ENCODE measurements at places on chromosomes 1 and 21.

GRCh38 chr1:167994560-167994959, 57.7 kb upstream of the MPC2 start:
- no peak for DNase-seq

DNA sequence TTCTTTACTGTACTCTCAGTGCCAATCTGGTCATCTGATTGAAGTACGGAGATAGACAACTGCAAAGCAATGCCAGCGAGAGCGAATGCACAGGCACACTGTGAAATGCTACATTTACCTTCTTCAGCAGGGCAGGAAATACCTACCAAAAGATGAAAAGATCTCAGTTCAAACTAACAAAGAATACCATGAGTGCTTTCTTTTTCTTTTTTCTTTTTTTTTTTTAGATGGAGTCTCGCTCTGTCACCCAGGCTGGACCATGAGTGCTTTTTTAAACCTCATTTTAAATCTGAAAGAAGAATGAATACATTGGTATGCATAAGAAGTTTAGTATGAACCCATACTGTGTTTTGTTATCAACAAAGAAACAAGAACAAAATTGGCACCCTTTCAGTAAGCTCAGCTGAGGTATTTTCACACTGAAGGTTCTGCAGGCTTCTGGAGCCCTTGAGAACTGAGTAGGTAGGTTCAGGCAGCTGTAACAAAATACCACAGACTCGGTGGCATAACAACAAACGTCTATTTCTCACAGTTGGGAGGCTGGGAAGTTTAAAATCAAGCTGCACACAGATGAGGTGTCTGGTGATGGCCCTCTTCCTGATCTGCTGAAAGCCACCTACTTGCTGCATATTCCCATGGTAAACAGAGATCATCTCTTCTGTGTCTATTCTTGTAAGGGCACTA, 1.7 kb upstream of the CHI3L2 start:
- no peak for DNase-seq

GRCh38 chr1:19981507-19982312, 2.3 kb upstream of the PLA2G2A start:
- no peak for DNase-seq

DNA sequence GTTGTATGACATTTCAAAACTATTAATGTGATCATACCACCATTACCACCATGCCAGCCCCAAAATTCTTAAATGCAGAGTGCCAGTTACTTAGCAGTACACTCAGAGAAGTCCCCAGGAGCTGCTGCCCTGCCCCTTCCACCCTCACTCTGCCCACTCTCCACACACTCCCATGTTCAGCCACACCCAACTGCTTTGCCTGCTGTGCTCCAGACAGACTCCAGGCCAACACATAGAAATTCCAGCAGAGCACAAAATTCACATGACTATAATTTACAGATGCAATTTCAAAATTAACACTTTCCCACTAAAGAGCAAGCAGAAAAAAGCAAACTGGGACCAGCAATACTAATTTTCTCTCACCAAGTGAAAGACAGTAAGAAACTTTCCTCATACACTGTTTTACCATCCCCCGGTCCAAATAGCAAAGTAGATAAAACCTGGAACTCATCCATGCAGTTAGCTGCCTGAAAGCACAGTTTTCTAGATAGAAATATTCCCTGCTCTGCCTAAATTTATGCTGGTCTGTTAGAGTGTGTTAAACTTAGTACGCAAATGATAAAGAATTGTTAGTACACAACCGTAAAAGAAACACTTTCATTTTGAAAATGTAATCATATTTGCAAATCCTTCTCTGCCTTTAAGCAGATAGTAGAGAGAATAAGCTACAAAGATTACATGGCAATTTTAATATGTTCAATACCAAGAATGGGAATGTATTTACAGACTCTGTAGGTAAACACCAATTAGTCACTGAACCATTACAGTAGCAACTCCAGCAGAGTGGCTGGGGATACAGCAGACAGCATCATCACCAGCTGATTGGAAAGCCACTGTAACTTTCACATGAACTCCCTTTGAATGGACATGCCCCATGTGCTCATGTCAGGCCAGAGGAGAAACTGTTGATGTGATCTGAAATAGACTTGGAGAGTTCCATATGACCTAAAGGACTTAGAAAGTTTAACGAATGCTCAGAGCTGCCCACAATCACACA, 176.5 kb downstream of the VAV3 start:
- no peak for DNase-seq

DNA sequence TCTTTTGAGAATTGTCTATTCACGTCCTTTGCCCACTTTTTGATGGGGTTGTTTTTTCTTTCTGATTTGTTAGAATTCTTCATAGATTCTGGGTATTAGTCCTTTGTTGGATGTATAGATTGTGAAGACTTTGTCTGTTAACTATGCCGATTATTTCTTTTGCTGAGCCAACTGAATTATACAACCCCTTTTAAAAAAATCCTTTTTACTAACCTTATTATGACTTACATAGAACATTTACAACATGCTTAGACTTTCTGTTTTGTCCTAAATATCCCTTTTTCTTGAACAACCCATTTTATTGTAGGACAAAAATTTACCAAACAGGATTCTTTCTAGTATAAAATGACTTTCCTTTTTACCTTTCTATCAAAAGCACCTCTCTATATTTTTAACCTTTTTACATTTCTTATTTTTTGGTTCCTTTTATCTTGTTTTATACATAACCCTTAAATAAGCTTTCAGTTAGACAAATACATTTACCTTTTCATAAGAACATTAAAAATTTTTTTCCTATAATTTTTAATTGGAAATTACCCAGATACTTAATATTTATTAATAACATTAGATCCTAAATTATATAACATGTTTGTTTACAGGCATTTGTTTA, 70.4 kb upstream of the TTLL7 start:
- no peak for DNase-seq

- no peak for DNase-seq
These were observed 19.6 kb downstream of the CYP2J2 start for GRCh38 chr1:59906931-59907330.

- DNase-seq, result peak; percentile 75
These were observed 33.4 kb upstream of the ATP1B1 start for GRCh38 chr1:169072945-169073725.

DNA sequence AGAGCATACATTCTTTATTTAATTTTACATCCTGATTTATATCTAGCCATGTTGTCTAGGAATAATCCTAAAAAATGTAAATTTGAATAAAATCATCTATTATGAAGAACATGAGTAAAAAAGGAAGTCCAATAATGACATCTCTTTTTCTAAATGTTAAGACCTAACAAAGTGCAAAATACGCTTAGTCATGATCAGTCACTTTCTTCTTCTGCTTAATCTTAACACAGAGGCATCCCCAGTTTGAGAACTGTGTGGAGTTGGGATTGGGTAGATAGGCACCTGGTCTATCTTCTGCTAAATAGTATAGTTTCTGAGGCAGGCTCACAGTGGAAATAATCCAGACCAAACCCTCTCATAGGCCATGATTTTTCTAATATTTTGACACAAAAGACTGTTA, 311.7 kb upstream of the LRRC7 start:
- no peak for DNase-seq

GRCh38 chr1:57620605-57621004, 196.7 kb upstream of the DAB1 start:
- no peak for DNase-seq

- DNase-seq, result no peak
These were observed 1.8 kb downstream of the ARNT start for GRCh38 chr1:150874455-150875196.

DNA sequence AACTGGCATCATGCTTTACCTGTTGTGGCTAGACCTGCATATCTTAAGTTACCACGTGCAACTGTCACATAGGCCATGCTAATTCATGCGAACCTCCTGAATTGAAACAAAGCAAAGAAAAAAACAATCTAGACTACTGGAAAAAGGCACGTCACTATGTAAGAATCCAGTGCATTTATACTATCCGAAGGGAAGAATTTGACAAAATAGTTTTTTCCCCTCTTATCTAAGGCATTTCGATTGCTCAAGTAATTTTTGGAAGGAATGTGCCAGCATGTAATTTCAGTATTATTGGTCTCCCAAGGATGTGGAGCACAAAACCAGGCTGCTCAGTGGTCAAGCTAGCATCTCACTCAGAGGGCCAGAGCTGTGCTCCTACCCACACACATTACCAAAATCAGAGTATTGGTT, 31.5 kb upstream of the C1orf198 start:
- DNase-seq, result no peak

- DNase-seq, result peak; percentile 67
These were observed 33.4 kb downstream of the CYP2J2 start for GRCh38 chr1:59892841-59893811.

GRCh38 chr1:1364266-1364665, 5.9 kb upstream of the MXRA8 start:
- DNase-seq, result no peak

DNA sequence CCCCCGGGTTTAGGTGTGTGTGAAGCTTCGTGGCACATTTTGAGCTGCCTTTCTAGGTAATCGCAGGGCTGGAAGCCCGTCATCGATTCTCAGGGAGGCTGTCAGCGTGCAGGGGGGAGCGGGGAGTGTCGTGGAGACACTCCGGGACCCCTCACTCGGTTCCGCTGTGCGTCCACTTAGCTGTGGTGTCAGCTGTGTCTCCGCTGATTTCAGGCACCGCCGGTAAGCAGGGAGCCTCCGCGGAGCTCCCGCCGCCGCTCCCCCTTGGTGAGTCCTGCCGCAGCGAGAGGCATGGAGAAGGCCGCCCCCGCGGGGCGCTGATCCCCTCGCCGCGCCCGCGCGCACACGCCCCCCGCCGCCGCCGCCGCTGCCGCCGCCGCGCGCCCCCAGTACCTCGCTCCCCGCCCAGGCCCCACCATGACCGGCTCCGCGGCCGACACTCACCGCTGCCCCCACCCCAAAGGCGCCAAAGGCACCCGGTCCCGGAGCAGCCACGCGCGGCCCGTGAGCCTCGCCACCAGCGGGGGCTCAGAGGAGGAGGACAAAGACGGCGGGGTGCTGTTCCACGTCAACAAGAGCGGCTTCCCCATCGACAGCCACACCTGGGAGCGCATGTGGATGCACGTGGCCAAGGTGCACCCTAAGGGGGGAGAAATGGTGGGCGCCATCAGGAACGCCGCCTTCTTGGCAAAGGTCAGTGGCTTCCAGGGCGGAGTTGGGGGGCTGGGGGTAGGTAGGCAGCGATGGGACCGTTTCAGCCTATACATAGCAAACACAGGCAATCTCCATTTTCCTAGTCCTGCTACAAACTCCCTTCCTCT, 995 bp downstream of the VASH2 start:
- DNase-seq, result no peak

GRCh38 chr1:115753361-115753760, 15.2 kb downstream of the CASQ2 start:
- DNase-seq, result no peak

DNA sequence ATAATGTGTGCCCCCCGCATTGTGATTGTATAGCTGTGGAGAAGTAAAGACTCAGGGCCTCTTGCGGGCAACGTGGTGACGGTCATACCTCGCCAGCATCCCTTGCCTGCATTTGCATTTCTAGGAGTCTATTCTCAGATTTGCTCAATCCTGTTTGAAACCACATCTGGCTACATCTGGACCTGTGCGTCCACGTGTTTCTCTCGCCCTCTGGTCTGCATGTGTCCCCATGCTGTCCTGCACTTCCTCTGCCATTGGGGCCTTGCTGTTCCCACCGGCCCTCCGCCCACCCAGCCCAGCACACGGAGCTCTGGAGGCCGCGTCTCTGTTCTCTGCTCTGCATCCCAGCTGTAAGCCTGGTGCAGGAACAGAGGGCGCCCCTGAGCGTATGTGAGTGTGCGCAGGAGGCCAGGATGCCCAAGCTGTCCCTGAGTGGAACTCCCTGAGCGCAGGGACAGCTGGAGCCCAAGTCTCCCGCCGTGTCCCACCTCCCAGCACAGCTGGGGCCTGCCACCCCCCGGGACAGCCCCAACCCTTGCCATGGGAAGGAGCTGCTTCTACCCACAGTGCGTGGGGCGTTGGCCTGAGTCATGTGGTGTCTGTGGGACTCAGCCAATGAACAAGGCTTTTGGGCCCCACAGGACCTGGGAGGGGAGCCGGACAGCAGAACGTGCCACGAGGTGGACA, 1.6 kb downstream of the KRTAP10-2 start:
- DNase-seq, result no peak

DNA sequence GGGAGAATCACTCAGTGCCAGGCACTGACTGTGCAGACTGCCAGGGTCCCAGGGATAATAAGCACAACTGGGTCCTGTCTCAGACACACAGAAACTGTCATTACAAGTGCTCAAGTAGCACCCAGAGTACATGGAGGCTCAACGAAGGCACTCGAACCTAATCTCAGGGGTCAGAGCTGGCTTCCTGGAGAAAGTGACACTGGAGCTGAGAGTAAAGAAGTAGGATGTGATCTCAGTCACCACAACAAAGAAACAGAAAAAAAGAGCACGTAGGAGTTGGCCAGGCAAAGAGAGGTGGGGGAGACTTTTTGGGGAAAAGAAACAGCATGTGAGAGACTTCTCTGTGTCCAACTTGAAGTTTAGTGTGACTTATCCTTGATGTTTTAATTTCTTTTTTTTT, 1.3 kb downstream of the CATSPER4 start:
- no peak for DNase-seq

DNA sequence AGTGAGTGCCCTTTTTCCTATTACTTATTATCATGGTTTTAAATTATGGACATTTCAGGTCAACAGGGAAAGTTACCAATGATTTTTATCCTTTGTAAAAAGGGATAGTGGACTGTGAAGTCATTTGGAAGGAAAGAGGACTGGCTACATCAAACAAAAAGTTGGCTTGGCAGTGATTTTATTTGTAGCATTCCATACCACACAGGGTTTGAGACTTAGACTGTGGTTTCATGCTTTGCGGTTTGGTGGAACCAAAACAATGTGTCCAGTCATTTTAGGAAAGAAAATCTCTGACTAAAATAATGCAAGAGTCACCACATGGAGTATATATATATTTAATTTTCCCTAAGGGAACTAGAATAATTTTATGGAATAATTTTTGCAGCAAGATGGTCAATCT, 239.5 kb downstream of the HMCN1 start:
- no peak for DNase-seq

All from NCI-H2029 (cell line).